ENCODE measurements at places on chromosomes 13 and 19. TPM values are rescaled to one million over a fixed set of nuclear protein-coding genes. Genes with fewer than 3 reads are reported as not detected.

Gene ADM5
- total RNA-seq, result 5.0 TPM

GRCh38 chr19:39341129-39341718, 997 bp upstream of the SAMD4B start:
- H3K27ac ChIP-seq, result peak overlapping the region; percentile 14
- H3K27me3 ChIP-seq, result no peaks in the 10 kb centered on the region
- peak; percentile 44 for DNase-seq
- peaks cover 11% of the 10 kb centered on the region for H3K4me1 ChIP-seq

Gene CLDND2
- total RNA-seq, result 26.4 TPM

DNA sequence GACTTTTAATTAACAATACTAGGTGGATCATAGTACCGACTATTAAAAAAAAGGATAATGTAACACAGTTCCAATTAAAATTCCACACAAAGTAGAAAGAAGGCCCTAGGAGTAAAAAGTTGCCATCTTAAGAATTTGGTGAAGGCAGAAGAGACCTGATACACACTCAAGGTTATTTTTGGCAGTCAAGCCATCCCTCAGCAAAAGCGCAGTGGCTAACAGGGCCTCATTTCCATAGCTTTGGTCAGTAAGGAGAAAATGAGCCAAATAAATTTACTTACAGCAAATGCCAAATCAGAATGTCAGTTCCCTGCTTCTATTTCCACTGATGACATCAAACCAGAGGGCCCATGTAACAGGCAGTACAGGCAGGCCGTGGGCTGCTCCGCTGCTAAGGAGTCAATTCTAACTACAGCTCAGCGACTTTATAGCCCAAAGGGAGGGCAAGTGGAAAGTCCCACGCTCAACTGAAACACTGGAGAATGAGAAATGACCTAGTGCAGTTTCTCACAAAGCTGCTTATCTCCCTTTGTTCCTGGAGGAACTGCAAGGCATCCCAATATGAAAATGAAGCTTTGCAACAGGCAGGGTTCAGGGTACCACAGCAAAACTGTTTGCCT, 6.3 kb downstream of the ARGLU1 start:
- no peak overlapping the region for H3K27ac ChIP-seq
- peak; percentile 45 for DNase-seq
- peaks cover 52% of the 10 kb centered on the region for H3K4me1 ChIP-seq
- H3K36me3 ChIP-seq, result no peaks in the 10 kb centered on the region
- H3K4me3 ChIP-seq, result no peak overlapping the region

Gene POSTN
- 17.5 TPM for total RNA-seq

DNA sequence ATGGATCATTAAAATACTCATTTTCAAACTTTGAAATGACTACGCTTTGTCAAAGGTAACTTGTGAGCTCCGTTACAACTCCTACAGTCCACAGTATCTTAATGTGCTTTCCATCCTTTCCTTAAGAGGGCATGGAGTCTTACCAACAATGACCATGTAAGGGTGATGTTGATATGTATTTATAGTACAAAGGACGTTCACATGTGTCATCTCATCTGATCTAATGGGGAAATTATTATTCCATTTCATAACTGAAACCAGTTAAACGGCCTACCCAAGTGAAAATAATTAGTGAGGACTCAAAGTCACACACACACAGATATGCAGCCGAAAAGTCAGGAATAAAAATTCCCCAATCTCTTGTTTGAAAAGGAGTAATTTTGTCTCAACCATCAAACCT, 9.6 kb downstream of the USP12 start:
- no peaks in the 10 kb centered on the region for H3K27me3 ChIP-seq
- peaks cover 5% of the 10 kb centered on the region for H3K4me1 ChIP-seq
- no peak overlapping the region for H3K27ac ChIP-seq

- peaks cover 4% of the 10 kb centered on the region for H3K4me1 ChIP-seq
- no peaks in the 10 kb centered on the region for H3K27me3 ChIP-seq
- no peaks in the 10 kb centered on the region for H3K36me3 ChIP-seq
- no peak for DNase-seq
- H3K4me3 ChIP-seq, result peak overlapping the region; percentile 46
These were observed 61.3 kb downstream of the CELF5 start for GRCh38 chr19:3285647-3286176.

Gene ZNF358
- total RNA-seq, result 35.9 TPM

Gene TMEM59L
- 7.0 TPM for total RNA-seq

GRCh38 chr19:45954156-45954555, 19.5 kb downstream of the NOVA2 start:
- DNase-seq, result no peak
- no peak overlapping the region for H3K27ac ChIP-seq
- H3K27me3 ChIP-seq, result no peaks in the 10 kb centered on the region
- H3K36me3 ChIP-seq, result no peaks in the 10 kb centered on the region

Gene APLP1
- 45.7 TPM for total RNA-seq

GRCh38 chr13:99228737-99229691, 28.4 kb downstream of the UBAC2 start:
- H3K4me1 ChIP-seq, result peaks cover 5% of the 10 kb centered on the region
- no peak overlapping the region for H3K27ac ChIP-seq

Gene METTL21C
- total RNA-seq, result not detected

GRCh38 chr13:103694033-103694432, 627.8 kb upstream of the SLC10A2 start:
- no peak for DNase-seq
- H3K4me3 ChIP-seq, result no peak overlapping the region
- H3K36me3 ChIP-seq, result no peaks in the 10 kb centered on the region
- H3K27ac ChIP-seq, result no peak overlapping the region
- no peaks in the 10 kb centered on the region for H3K27me3 ChIP-seq
- no peaks in the 10 kb centered on the region for H3K4me1 ChIP-seq

Gene MTUS2
- 8.3 TPM for total RNA-seq

Gene CEACAM20
- total RNA-seq, result 0.87 TPM

DNA sequence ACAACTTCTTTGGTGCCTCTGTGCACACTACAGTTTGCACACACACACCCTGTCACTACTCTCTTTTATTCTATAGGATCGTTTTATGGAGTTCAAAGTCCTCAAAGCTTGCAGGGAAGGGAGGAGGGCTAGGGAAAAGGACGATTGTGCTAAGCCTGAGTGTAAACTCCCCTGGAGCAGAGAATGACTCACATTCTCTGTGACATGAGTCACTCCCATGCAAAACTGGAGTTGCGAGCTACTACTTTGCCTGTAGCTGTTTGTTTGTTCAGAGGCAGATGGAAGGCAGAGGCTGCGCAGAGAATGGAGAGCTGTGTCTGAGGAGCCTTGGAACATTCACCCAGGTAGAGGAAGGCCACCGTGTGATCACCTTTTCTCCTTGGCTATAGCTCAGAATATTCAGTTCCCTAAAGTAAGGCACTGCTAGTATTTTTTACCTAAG, 80.5 kb upstream of the MBNL2 start:
- DNase-seq, result peak; percentile 63
- H3K4me1 ChIP-seq, result peaks cover 11% of the 10 kb centered on the region
- H3K27ac ChIP-seq, result peak overlapping the region; percentile 64
- H3K4me3 ChIP-seq, result no peak overlapping the region
- H3K27me3 ChIP-seq, result no peaks in the 10 kb centered on the region
- no peaks in the 10 kb centered on the region for H3K36me3 ChIP-seq

DNA sequence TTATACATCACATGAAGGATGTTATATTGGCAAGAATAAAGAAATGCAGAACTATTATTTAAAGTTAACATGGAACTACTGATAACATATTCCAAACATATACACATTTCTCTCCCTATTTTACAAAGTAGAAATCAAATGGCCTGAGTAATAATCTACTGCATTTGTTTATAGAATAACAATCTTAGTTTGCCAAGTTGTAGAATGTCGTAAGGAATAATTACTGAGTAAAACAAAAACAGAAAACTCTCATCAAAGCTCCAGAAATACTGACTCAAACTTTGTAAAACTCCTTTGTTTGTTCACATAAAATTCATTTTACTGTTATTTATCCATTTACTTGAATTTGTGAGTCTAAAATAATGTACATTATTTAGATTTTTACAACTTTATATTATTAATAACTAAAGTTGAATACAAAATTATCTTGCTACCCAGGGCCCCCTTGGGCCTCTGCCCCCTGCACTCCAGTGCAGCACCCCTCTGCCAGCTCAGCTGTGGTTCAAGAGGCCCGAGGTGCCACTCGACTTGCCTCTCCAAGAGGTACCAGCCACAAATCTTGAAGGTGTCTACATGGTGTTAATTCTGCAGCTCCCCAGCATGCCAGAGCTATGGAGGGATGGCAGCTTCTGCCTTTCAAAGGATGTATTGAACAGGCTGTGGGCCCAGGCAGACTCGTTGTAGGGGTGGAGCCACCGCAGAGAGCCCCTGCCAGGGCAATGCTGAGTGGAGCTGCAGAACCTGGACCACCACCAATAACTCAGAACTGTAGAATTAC, 2819.7 kb downstream of the PCDH9 start:
- H3K36me3 ChIP-seq, result no peaks in the 10 kb centered on the region
- H3K4me3 ChIP-seq, result no peak overlapping the region
- H3K27ac ChIP-seq, result no peak overlapping the region
- H3K27me3 ChIP-seq, result no peaks in the 10 kb centered on the region
- DNase-seq, result no peak

- no peaks in the 10 kb centered on the region for H3K4me1 ChIP-seq
- DNase-seq, result no peak
These were observed 23.1 kb downstream of the SIGLEC5 start for GRCh38 chr19:51607077-51607476.

Gene ZNF491
- total RNA-seq, result 0.62 TPM

DNA sequence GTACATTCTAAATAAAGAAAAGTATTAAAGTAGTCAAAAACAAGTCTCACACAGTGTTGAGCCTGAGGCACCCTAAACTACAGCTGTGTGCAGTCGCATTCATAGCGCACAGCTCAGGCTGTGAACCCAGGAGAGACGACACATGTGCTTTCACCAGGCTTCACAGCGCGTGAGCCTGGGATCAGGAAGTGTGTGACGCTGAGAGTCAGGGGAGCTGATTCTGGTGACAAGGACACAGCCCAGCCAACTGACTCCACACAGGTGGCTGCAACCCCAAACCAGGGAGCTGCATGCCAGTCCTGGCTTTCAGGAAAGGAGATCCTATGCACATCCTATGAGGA, 41.6 kb downstream of the COL4A1 start:
- H3K4me1 ChIP-seq, result peaks cover 21% of the 10 kb centered on the region
- no peak overlapping the region for H3K27ac ChIP-seq
- no peaks in the 10 kb centered on the region for H3K36me3 ChIP-seq
- DNase-seq, result no peak
- H3K27me3 ChIP-seq, result no peaks in the 10 kb centered on the region
- H3K4me3 ChIP-seq, result no peak overlapping the region

DNA sequence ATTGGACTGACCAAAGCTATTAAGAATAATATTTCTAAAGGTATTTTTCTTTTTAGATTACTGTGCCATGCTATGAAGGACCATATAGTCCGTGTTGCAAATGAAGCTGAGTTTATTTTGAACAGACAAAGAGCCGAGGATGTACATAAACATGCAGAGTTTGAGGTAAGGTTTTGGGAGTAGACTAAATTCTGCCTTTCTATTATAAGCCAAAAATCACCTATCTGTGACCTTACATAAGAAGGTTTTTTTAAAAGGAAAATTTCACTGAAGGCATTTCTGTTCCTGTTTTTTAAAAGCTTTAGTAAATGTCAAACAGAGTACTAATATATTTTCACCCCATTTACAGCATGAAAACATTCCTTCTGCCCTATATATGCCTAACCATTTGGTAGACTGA, 127.4 kb downstream of the MAB21L1 start:
- no peaks in the 10 kb centered on the region for H3K36me3 ChIP-seq
- H3K4me3 ChIP-seq, result no peak overlapping the region
- no peak overlapping the region for H3K27ac ChIP-seq
- H3K27me3 ChIP-seq, result no peaks in the 10 kb centered on the region

- H3K4me3 ChIP-seq, result no peak overlapping the region
- no peak for DNase-seq
- H3K27ac ChIP-seq, result no peak overlapping the region
- no peaks in the 10 kb centered on the region for H3K36me3 ChIP-seq
These were observed 5.4 kb downstream of the LMTK3 start for GRCh38 chr19:48506138-48506733.

Gene CYP2F1
- 2.5 TPM for total RNA-seq

- no peaks in the 10 kb centered on the region for H3K36me3 ChIP-seq
- no peaks in the 10 kb centered on the region for H3K27me3 ChIP-seq
- H3K4me3 ChIP-seq, result no peak overlapping the region
- H3K27ac ChIP-seq, result no peak overlapping the region
- no peak for DNase-seq
These were observed 3.8 kb downstream of the RYR1 start for GRCh38 chr19:38437295-38437694.

Gene STAP2
- total RNA-seq, result 5.3 TPM

Gene MEDAG
- total RNA-seq, result 17.7 TPM

Gene ACTN4
- 135 TPM for total RNA-seq

Gene SULT2A1
- total RNA-seq, result 0.24 TPM

Gene SLC17A7
- 2.7 TPM for total RNA-seq

DNA sequence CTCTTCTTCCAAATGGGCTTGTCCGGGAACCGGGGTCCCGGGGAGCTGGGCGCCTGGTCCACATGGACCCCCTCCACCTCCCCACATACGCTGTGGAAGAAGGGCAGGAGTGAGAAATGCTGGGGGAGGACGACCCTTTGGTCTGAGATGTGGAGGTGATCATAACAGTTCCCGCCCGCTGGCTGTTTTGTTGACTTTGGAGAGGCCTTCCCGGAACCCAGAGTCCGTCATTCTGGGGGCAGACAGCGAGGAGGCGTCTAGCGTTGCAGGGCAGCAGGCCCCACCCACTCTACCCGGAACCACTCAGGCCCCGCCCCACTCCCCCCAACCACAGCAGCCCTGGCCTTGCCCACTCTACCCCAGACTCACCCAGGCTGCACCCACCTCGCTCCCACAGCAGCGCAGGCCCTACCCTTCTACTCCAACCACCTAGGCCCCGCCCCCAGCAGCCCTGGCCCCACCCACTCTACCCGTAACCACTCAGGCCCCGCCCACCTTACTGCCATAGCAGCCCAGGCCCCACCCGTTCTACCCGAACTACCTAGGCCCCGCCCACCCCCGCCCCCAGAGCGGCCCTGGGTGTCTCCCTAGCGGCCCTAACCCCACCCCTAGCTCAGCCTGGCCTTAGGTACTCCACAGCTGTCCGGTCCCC, 7.1 kb downstream of the GPR108 start:
- no peak overlapping the region for H3K27ac ChIP-seq

Gene NXNL1
- total RNA-seq, result not detected

Gene COL4A1
- 39.0 TPM for total RNA-seq

Gene P2RY11
- 25.0 TPM for total RNA-seq

Gene C1QTNF9B
- total RNA-seq, result 4.2 TPM

Gene APOC1
- 43.9 TPM for total RNA-seq

DNA sequence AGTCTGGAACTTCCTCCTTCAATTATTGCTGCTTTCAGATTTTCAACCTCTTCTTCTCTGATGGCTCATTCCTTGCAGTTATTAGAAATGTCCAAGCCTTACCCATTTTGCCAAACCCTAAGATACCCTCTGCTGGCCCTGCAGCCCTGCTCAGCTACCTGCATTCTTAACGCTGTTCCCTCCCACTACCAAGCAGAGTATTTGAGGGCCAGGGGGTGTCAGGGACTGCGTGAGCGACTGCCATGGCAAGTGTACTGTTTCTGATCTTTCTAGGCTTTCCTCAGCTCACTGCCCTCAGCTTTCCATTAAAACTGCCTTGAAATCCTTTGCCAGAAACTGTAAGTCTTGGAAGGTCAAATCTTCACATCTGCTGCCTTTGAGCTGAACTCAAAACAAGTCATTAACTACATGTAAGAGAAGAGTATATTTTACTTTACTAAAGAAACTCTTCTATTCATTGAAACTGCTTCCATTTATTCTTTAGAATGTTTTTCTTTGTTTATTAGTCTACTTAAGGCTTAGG, 41.0 kb downstream of the HS6ST3 start:
- no peaks in the 10 kb centered on the region for H3K4me1 ChIP-seq
- H3K36me3 ChIP-seq, result no peaks in the 10 kb centered on the region
- no peak overlapping the region for H3K27ac ChIP-seq
- DNase-seq, result no peak
- H3K27me3 ChIP-seq, result no peaks in the 10 kb centered on the region
- no peak overlapping the region for H3K4me3 ChIP-seq
